Fibroblast of lung (primary cell): ENCODE measurements at places on chromosomes 5 and 9.
A peak's percentile ranks its signal among the peaks of the same experiment; 100 is the strongest.

DNA sequence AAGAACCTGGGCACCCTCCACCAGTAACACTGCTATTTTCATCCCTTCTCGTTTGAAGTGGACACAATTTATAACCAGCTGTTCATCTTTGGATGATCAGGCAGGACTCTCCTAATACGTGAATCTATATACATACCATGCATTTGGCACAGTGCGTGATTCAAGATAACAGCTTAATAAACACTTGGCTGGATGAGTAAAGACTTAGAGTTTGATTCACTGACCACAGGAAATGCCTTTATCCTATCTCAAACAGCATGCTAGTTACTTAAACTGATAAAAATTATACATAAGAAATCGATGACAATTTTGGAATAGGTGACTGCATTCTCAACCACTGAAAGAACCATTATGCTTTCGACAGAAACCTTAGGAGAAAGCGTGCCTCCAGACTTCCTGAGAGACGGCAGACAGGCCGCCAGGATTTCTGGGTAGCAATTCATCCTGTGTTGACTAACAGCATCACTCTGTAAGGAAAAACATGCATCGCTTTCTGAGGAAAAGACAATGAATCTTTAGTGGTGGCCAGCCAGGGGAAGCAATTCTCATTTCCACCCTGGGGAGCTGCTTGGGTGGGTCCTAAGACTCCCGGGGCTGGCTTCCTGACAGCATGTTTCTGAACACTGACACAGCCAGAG lies 9.7 kb downstream of the MRPL36 start:
- DNase-seq, result peak; percentile 94

DNA sequence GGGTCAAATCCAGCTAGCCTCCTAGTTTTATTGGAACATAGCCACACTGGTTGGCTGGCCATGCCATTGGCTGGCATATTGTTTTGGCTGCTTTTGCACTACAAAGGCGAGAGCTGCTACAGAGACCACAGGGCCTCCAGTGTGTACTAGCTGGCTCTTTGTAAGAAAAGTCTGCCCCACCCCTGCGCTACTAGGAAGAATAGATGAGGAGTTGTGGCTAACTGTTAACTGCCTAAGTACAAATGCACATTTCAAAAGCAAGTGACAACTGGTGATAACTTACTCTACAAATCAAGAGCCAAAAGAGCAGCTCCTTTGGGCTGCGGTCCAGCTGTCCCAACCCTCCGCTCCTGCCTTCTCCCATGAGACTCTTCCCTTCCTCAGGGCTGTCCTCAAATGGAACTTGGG lies 63.9 kb downstream of the SERINC5 start:
- no peak for DNase-seq

DNA sequence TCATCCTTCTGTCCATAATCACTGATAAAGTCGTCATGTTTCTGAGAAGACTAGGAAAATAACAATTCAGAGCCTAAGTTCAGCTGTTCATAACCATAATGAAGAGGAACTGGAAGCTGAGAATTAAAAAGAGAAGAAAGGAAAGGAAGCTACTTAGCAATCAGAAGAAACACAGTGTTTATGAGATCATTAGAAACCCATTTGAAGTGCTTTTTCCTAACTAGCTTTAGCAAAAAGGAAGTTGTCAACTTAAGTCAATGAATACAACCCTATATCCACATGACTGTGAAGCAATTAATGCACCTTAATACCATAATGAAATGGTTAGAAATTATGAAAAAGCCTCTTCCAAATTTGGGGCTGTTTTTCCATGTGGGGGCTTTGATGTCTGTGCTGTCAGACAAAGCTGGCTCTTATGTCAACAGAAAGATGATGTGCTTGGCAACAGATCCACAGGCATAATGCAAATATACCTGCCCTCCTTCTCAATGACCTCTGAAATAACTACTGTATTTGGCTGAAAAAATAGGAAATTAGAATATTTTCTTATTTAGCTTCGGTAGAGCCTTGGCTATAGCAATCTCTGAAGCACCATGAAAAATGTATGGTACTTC lies 463.5 kb downstream of the RASEF start:
- DNase-seq, result no peak

- DNase-seq, result peak; percentile 34
These were observed 75.5 kb upstream of the PRRC1 start for GRCh38 chr5:127441799-127442484.

DNA sequence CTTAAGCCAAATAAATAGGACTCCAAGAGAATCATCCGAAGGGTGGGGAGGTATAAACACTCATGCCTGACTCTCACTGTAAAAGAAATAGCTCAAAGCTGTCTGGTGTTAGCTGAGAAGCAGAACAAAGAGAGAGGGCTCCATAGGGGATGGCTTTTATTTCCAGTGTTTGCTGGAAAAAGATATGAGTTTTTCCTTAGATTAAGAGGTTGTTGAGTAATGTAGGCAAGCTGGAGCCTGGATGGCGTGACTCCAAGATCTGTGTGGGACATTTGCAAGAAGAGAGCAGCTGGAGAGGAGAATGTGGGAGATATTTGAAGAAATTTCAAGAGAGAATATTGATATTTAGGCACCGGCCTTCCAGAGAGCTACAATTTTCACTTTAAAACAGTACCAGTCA lies 793.7 kb upstream of the RGMB start:
- DNase-seq, result peak; percentile 14
